Activated CD8-positive, alpha-beta memory T cell treated with anti-CD3 and anti-CD28 coated beads for 4 hours (primary cell): ENCODE measurements at places on chromosomes 16 and 17.

GRCh38 chr17:74999523-74999922 is 12.1 kb downstream of the CDR2L start:
- no peak for DNase-seq

GRCh38 chr17:41530062-41531048 is 2.2 kb upstream of the KRT19 start:
- no peak for DNase-seq

- DNase-seq = no peak
Measured at GRCh38 chr17:29663155-29663554, 40.4 kb upstream of the CORO6 start.

DNA sequence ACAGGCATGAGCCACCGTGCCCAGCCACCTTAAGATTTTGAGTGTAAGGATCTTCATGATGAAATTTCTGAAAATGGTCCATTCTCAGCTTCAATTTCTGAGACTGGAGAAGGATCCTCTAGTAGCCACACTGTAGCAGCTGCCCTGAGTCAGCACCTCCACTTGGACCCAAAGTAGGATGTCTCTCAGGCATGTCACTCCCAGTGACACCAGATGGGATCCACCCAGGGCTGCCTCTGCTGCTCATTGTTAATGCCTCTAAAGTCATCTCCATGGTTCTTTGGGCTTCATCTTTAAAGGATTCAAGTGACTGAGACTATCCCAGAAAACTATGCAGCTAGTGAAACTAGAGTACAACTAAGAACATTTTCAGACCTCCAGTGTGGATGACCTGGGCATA is 7.9 kb downstream of the PLD6 start:
- DNase-seq = no peak

- DNase-seq = peak; percentile 41
Measured at GRCh38 chr16:29900102-29900887, at the start of gene ASPHD1. Gene ASPHD1 (plus strand): TSS chr16:29900488. CDS start chr16:29900972, 484 bp downstream.

GRCh38 chr17:45155483-45155882 is 6.2 kb upstream of the HEXIM2 start:
- no peak for DNase-seq

- no peak for DNase-seq
Measured at GRCh38 chr16:84341528-84342295, 26.6 kb upstream of the ATP2C2 start.

DNA sequence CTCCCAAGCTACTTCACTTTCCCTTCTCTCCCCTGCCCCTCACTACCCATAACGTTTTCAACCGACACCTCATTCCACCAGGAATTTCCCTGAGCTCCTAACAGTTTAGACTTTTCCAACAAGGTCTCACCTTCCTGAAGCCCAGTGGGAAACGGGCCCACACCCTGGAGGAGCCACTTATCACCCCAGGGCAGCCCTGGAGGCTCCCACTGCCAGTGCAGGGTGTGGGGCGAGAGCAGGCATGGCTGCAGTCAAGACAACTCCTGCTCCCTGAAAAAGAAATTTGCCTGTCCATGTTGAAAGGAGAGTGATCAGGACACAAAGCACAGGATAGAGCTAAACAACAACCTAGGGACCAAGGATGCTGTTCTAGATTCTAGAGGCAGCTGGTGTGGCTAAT is 1.7 kb upstream of the CCNF start:
- no peak for DNase-seq

- DNase-seq = no peak
Measured at GRCh38 chr16:53529513-53529912, 26.5 kb upstream of the AKTIP start.

GRCh38 chr17:77597418-77598240 is 360.9 kb upstream of the TNRC6C start:
- no peak for DNase-seq

DNA sequence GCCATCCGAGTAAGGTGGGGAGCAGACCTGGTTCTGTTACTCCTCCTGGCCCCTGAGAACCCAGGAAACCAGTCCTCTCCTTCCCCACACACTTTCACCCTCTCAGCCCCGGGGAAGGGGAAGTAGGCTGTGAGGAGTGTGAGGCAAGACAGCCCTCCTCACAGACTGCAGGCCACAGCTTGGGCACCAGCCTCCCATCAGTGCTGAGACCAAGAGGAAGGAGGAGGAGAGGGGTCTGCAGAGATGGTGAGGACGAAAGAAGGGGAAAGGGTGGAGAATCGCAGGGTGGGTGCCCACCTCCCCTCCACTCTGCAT is 7.0 kb downstream of the G6PC3 start:
- no peak for DNase-seq

GRCh38 chr16:2839650-2840450 is 9.7 kb downstream of the ZG16B start:
- DNase-seq = no peak

- no peak for DNase-seq
Measured at GRCh38 chr16:191831-192230, 11.6 kb downstream of the HBQ1 start.

DNA sequence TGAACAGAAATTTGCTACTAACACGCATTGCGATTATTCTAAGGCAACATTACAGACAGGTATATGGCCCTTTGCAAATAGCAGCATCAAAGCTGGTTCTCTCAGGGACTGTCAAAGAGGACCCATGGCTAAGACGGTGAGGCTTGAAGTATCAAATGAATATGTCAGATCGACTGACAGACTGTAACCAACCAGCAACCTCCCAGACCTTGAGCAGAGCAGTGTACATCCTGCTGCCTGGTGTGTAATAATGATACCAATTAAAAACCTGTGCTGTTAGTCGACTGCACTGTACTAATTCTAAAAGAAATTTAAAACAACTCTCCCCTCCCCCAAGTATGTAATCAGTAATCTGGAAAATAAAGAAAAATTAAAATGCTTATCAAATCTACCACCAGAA is 35.9 kb upstream of the GHDC start:
- no peak for DNase-seq

GRCh38 chr16:85300406-85300968 is 188.2 kb upstream of the CIBAR2 start:
- no peak for DNase-seq

DNA sequence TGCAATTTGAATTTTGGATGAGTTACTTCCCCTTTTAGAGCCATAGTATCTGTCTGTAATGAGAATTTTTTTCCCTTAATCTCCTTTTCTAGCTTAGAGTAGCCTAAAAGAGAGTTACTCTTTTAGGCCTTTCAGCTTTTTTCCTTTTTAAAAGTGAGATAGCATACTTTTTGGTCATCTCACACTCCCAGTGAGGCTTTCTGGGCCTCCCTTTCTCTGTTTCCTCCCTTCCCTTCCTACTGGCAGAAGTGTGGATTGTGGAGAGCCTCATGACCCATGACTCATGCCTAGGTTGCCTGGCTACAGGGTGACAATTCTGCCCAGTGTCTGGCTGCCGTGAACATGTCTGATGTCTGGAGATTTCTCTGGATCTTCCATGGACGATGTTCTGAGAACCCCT is 15.2 kb downstream of the KRT23 start:
- no peak for DNase-seq

DNA sequence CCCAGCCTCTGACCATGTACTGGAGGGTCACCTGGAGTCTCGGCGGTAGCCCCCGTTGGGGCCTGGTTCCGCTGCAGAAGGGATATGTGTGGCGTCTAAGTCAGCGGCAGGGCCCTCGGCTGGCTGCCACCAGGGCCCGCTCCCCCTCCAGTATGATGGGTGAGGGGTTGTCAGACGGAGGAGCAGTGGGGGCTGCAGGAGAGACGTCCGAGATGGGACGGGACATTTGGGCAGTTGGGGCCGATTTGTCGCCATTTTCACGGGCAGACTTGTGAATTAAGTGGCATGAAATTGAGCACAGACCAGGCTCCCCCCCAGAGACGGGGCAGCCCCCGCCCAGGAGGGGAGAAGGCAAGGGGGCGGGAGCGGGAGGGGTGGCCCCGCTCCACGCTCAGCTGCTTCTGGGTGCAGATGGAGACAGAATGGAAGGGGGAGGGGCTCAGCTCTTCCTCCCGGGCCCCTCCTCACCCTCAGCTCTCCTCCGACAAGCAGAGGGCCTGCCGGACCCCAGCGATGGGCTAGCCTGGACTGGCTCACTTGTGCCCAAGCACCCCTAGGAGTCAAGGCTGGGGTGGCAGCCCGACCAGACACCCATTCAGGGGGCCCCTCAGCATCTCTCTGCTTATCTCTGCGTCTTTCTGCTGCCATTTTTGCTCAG is 52.7 kb upstream of the LHX1 start:
- DNase-seq = no peak

GRCh38 chr17:70105641-70106040 is 30.6 kb downstream of the KCNJ16 start:
- no peak for DNase-seq

DNA sequence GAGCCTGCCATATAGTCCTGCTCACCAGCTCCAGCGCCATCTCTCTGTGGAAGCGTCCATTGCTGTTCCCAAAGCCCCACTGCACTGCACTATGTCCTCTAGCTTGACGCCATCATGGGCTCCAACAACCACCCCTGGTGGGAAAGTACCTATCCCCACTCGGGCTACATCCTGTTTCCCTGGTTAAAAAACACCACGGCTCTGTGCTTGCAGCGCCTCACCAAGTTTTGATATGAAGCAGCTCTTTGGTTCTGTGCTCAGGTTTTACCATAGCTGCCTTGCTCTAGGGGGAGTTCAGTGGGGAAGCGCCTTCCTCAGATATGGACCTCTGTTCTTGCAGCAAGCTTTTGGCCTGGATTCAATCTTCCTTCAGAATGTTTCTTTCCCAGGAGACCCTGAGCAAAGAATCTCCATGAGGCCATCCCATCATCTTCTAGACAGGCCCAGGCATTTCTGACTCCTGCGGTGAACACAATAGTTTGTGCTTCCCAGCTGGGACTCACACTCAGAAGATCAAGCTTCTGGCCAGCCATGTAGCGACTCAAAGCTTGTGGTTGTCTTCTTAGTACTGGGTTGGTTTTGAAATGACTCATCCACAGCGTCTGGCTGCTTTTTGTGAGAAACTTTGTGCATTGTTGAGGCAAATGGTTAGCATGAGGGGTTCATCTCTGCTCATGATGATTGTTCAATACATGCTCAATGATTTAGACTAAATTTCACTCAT is 39.5 kb downstream of the DYNLRB2 start:
- no peak for DNase-seq

DNA sequence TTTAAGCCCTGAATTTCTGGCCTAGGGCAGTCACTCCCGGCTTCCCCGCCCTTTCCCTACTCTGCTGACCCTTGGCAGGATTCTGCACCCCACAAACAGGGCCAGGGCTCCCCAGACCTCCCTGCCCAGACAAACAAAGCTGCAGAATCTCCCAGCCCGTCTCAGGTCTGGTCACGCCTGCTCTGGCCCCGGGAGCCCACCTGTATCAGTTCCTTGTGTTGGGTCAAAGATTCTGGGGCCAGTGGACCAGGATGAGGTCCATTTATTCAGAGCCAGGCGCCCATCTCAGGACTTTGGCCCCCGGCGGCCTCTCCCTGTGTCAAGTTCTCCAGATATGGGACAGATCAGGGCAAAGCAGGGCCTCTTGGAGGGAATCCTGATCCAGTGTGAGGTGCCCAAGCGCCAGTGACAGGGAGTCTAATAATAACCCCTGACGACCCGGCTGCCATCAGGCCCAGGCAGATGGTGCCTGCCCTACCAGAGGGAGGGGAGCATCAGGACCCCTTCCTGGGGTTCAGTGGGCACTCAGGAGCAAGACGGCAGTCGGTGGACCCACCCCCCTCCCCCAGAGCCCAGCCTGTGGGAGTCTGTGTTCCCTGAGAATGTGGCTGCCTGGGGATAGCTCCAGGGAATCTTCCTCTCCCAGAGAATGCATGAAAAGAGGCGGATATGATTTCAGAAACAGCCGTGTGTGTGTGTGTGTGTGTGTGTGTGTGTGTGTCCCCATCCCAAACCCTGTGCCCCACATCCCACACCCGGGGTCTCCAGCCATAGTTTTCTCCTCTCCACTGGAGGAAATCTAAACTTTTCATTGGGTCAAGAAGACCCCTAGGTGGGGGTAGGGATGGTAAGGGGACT is 1.3 kb downstream of the TTYH2 start:
- DNase-seq = no peak

GRCh38 chr16:13324851-13325250 is 423.5 kb downstream of the SHISA9 start:
- DNase-seq = no peak

- DNase-seq = no peak
Measured at GRCh38 chr16:84178146-84178765, 8.6 kb downstream of the TAF1C start.

DNA sequence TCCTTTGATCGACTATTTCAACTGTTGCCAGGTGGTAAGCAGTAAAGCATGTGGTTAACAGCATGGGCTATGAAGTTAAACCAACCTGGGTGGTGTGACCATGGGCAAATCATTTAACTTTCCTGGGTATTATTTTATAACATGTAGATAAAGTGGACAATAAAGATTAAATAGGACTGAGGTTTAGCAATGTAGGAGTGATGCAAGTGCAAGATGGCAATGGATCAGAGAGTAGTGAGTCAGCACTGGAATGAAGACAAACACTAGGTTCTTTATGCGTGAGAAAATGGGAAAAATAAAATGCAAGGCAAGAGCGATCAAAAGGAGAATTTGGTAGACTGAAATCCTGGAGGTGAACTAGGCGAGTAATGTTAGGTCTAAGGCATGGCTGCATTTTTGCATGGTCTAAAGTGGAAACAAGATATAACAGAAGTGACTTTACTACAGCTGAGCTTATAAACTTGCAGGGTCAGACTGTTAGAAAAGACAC is 222.4 kb upstream of the AXIN2 start:
- DNase-seq = no peak

DNA sequence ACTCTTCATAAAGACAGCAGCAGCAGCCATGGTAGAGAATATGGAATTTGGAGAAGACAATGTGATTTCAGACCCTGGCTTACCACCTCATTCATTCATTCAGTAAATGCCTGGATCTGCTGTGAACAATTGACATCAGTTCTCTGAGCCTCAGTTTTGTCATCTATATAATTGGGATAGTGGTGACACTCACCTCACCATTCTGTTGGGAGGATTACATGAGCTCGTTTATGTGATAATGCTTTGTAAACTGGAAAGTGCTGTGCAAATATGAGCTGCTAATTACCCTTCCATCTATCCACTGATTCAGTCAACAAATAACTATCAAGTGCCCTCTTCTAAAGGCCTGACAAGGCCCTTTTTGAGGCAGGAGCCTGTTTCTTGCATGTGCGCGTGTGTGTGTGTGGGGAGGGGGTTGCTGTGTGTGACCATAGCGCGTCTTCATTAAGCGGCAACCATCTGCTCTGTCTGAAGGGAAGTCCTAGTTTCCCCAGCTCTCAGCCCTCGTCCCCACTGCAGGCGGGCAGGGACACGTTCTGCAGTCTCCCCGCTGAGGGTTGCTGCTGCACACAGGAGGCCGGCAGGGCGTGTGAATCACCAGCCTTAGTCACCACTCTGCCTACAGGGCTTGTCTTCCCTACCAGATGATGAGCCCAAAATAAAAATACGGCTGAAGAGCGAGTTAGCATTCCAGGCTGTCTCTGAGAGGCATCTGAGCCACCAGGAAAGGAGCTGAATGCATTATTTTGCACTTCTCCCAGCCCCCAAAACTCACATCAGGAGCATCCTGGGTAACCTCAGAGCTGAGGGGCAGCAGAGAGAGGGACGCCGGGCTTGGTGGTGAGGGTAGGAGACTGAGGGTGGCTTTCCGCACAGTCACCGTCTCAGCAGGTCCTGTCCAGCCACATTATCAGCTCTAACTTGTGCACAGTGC is 19.9 kb downstream of the ARL4D start:
- DNase-seq = no peak

- DNase-seq = no peak
Measured at GRCh38 chr16:61820398-61820797, 215.8 kb downstream of the CDH8 start.

GRCh38 chr17:67359960-67360791 is 6.2 kb downstream of the PSMD12 start:
- no peak for DNase-seq
